ENCODE measurements at places on chromosomes 5 and 9. TPM values are rescaled to one million over a fixed set of nuclear protein-coding genes. Genes with fewer than 3 reads are reported as not detected.

DNA sequence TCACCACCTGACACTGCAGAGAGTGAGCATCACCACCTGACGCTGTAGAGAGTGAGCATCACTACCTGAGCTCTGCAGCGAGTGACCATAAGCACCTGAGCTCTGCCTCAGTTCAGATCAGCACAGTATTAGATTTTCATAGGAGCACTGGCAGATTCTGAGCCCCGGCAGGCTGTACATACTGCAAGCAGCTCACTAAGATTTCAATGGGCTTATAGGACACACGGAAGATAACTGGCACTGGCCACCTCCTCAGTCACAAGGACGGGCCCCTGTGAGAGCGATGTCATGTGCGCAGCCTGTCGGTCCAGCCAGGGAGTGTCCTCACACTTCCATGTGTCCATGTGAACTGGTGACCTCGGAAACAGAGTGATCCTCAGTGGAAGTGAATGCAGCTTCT is 153.5 kb upstream of the IRX2 start:
- no peak overlapping the region for H3K27ac ChIP-seq
- H3K4me3 ChIP-seq, result no peak overlapping the region
- no peak for DNase-seq
- H3K36me3 ChIP-seq, result peaks cover 6% of the 10 kb centered on the region

GRCh38 chr5:15203376-15203775 is 296.6 kb upstream of the FBXL7 start:
- no peak overlapping the region for H3K27ac ChIP-seq
- no peak for DNase-seq
- H3K27me3 ChIP-seq, result no peaks in the 10 kb centered on the region
- no peaks in the 10 kb centered on the region for H3K4me1 ChIP-seq
- no peaks in the 10 kb centered on the region for H3K36me3 ChIP-seq
- H3K4me3 ChIP-seq, result no peak overlapping the region

DNA sequence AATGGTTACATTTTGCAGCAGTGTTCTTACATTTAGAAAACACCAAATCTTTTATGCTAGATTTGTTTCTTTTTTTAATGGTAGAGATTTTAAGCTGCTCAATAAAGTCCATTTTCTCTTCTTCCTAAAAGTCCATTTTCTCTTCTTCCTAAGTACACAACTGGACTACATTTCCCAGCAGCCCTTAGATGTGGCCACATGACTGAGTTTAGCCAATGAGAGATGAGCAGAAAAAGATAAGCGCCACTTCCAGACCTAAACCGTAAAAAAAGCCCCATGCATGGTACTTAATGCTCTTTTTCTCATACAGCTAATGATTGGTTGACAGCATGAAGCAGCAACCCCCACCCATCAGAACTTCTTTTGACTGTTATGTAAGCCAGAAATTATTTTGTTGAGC is 206.7 kb downstream of the FAM114A2 start:
- H3K27me3 ChIP-seq, result peaks cover 2% of the 10 kb centered on the region
- H3K4me1 ChIP-seq, result peaks cover 11% of the 10 kb centered on the region
- H3K27ac ChIP-seq, result no peak overlapping the region
- no peak overlapping the region for H3K4me3 ChIP-seq
- no peaks in the 10 kb centered on the region for H3K36me3 ChIP-seq

- peaks cover 2% of the 10 kb centered on the region for H3K27me3 ChIP-seq
- H3K4me3 ChIP-seq, result no peak overlapping the region
- H3K27ac ChIP-seq, result no peak overlapping the region
- peaks cover 7% of the 10 kb centered on the region for H3K4me1 ChIP-seq
- DNase-seq, result no peak
Measured at GRCh38 chr9:81680006-81680405, 9.3 kb downstream of the TLE1 start.

F2R gene
- total RNA-seq, result 56.6 TPM

DNA sequence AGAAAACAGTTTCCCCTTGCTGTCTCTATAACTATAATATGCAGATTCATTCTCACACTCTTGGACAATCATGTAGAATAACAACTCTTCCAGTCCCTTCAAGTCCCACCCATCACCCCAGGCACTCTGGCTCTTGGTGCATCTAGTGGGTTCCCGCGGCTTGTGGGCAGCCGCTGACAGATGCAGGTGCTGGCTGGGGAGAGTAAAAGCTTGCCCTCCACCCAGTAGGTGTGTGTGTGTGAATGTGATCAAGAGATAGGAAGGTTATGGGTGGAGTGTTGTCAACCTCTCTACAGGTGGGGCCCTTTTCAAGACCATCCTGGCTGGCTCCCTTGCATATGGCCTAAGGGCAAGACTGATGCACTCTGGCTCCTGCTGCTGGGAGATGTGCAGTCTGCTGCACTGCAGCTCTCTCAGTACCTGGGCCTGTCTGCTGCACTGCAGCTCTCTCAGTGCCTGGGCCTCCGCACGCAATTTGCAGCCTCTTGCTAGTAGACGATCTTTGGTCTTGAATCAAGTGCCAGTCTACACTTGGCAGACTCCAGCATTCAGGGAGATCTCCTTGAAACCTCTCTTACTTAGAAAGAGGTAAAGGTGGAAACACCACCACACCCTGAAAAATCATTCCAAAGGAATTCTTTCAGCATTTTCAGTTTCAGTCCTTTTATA is 189.7 kb upstream of the GDNF start:
- H3K4me1 ChIP-seq, result no peaks in the 10 kb centered on the region
- no peak overlapping the region for H3K27ac ChIP-seq
- H3K27me3 ChIP-seq, result peaks cover 23% of the 10 kb centered on the region
- no peak for DNase-seq
- H3K36me3 ChIP-seq, result no peaks in the 10 kb centered on the region
- H3K4me3 ChIP-seq, result no peak overlapping the region

PPP3R2 gene
- not detected for total RNA-seq

DNA sequence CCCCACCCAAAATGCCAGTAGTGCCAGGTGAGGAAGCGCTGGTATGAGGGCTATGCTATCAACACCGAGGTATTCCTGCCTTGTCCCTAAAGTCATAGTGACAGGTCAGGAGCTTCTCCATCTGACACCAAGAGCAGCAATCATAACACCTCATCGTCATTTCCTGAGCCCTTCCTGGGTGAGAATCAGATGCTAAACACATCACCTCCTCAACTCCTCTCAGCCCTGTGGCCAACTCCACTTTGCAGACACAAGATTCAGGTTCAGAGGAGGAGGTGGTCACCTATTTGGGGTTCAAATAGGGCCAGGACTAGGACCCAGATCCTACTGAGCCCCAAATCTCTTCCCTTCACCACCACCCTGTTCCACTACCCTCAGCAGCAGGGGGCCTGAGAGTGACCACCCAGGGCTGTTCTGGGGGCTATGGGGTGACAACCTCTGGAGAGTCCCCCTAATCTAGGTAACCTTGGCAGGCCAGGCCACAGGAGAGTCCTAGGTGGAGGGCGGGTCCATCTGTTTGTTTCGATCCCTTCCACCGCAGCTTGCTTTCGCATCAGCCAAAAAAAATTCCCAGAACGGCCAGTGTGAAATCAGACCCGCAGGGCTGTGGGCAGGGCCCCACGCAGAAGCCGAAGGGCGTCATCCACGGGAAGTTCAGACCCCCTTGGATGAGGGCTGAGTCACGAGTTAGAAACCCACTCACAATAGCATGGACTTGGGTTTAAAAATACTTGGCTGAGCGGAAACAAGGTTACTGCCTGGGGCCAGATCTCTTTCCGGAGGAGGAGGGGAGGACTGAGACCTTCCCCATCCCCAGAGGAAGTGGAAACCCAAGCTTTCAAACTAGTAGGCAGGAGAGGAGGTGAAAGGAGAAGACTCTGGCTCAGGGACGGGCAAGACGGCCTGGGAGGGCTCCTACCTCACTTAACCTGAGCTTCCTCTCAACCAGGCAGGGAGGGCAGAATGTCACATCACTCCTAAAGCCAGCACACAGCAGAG is 8.7 kb downstream of the STK10 start:
- H3K36me3 ChIP-seq, result peaks cover 18% of the 10 kb centered on the region
- H3K4me3 ChIP-seq, result peak overlapping the region; percentile 71
- H3K4me1 ChIP-seq, result peaks cover 49% of the 10 kb centered on the region
- peak; percentile 18 for DNase-seq
- peak overlapping the region; percentile 90 for H3K27ac ChIP-seq

GRCh38 chr5:73028991-73029595 is 73.3 kb downstream of the FCHO2 start:
- no peak overlapping the region for H3K4me3 ChIP-seq
- H3K36me3 ChIP-seq, result peaks cover 9% of the 10 kb centered on the region
- H3K27me3 ChIP-seq, result peaks cover 2% of the 10 kb centered on the region

- peaks cover 2% of the 10 kb centered on the region for H3K27me3 ChIP-seq
- DNase-seq, result no peak
- no peaks in the 10 kb centered on the region for H3K36me3 ChIP-seq
- no peak overlapping the region for H3K27ac ChIP-seq
- H3K4me3 ChIP-seq, result no peak overlapping the region
- H3K4me1 ChIP-seq, result peaks cover 18% of the 10 kb centered on the region
Measured at GRCh38 chr5:107545486-107545885, 125.3 kb downstream of the EFNA5 start.

- H3K27me3 ChIP-seq, result no peaks in the 10 kb centered on the region
- DNase-seq, result no peak
- no peaks in the 10 kb centered on the region for H3K4me1 ChIP-seq
- no peak overlapping the region for H3K27ac ChIP-seq
- no peaks in the 10 kb centered on the region for H3K36me3 ChIP-seq
- no peak overlapping the region for H3K4me3 ChIP-seq
Measured at GRCh38 chr5:100827481-100827889, 75.6 kb downstream of the ST8SIA4 start.

- H3K27ac ChIP-seq, result no peak overlapping the region
- DNase-seq, result no peak
- H3K4me1 ChIP-seq, result no peaks in the 10 kb centered on the region
- H3K4me3 ChIP-seq, result no peak overlapping the region
- H3K27me3 ChIP-seq, result no peaks in the 10 kb centered on the region
- 0 out of 2 replicates have a peak, but pooled peaks cover 6% of the 10 kb centered on the region for H3K36me3 ChIP-seq
Measured at GRCh38 chr9:89748831-89749499, 144.2 kb downstream of the GADD45G start.

DNA sequence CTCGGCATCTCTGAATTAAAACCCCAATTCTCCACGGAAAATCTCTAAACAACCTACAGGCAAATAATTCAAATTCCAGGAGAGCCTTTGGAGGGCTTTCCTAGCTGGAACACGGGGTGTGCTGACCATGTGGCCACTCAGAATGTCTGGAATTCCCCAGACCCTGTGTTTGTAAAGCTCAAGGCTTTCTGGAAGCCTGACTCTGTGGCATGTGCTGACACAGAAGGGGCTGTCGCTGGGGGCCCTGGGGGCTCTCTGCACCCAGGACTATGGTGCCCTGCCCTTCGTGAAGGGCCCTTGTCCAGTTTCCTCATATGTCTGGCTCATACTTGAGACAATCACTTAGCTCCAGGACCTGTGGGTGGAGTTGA is 29.0 kb upstream of the BOD1 start:
- peak overlapping the region; percentile 15 for H3K27ac ChIP-seq
- H3K4me1 ChIP-seq, result peaks cover 27% of the 10 kb centered on the region
- peak overlapping the region; percentile 53 for H3K4me3 ChIP-seq
- peaks cover 3% of the 10 kb centered on the region for H3K27me3 ChIP-seq
- DNase-seq, result peak; percentile 18

DNA sequence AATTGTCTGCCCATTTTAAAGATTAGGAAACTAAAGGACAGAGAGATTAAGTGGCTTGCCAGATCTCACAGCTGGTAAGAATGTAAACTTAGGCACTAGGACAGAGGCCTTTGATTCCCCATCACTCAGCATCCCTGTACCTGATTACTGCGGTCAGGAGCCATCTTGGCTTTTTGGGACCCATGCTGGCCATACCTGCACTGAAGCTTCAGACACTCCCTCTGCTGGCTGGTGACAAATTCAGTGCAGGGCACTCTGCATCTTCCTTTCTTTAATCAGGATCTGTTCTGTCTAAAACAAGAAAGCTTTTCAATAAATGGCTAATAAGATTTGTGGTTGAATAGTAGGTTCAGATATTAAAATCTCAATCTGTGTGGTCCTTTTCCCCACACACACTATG is 215.5 kb upstream of the RORB start:
- no peak overlapping the region for H3K27ac ChIP-seq
- H3K4me3 ChIP-seq, result no peak overlapping the region
- H3K27me3 ChIP-seq, result no peaks in the 10 kb centered on the region

DNA sequence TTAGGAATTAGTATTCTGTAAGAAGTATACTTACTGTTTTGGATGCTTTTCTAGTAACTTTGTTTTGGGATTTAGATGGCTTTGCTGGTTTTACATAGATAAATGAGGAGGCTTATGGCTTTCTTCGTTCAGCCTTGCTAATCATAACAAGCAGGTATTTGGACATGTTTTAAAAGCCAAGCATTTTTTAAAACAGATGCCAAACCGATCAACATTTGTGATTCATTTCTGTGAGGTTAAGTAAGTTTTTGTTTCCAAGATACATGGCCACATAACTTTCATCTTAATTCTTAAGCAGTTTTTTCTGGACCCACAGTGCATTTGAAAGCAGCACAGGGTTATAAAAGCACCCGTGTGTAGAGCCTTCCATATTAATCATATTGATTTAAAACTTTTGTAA is 21.7 kb downstream of the TARS1 start:
- H3K36me3 ChIP-seq, result peaks cover 40% of the 10 kb centered on the region
- H3K27me3 ChIP-seq, result no peaks in the 10 kb centered on the region
- H3K27ac ChIP-seq, result no peak overlapping the region
- H3K4me1 ChIP-seq, result peaks cover 3% of the 10 kb centered on the region
- H3K4me3 ChIP-seq, result no peak overlapping the region

DNA sequence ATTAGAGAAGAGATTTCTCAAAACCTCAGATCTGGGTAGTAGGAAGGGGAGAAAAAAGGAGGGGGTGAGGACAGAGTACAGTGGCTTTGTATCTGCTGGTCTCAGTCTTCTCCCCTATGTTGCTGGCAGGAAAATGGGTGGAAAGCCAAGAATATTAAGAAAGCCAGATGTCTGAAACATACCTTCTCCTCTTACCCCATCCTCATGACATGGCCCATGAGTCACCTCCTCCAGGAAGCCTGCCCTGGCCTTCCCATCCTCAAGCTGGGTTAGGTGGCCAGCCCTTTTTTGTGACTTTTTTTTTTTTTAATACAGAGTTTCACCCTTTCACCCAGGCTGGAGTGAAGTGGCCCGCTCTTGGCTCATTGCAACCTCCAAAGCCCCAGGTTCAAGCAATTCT is 61.8 kb downstream of the ABCA1 start:
- peak overlapping the region; percentile 22 for H3K4me3 ChIP-seq
- peak overlapping the region; percentile 15 for H3K27ac ChIP-seq
- H3K27me3 ChIP-seq, result peaks cover 3% of the 10 kb centered on the region
- H3K4me1 ChIP-seq, result peaks cover 79% of the 10 kb centered on the region

RIGI gene
- total RNA-seq, result 4.5 TPM

DNA sequence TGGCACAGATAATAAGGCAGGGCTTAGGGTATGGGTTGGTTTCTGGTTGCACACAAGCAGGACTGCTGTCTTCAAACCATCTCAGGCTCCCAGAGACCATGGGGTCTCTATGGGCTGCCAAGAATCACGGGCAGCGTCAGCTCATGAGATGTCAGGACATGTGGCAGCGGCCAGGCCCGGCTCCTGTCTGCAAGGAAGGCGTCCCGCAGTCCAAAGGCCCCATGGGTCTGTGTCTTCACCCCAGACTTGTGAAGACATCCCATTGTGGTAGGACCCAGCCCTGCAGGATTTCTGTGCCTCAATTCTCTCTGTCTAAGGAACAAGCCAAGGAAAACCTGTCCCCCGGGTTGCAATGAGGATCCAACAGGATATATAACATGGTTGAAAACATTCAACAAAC is 32.6 kb downstream of the IPPK start:
- H3K4me3 ChIP-seq, result no peak overlapping the region
- peaks cover 9% of the 10 kb centered on the region for H3K36me3 ChIP-seq
- peaks cover 2% of the 10 kb centered on the region for H3K27me3 ChIP-seq
- peaks cover 5% of the 10 kb centered on the region for H3K4me1 ChIP-seq

SLC46A2 gene
- total RNA-seq, result not detected

All from HFFc6 (cell line).